Ascending aorta (tissue), 2 donors: ENCODE measurements at places on chromosomes 6 and 20.
A peak's percentile ranks its signal among the peaks of the same experiment; 100 is the strongest.

- H3K4me1 ChIP-seq: peaks cover 10% of the 10 kb centered on the region
- peak overlapping the region; percentile 25 for H3K4me3 ChIP-seq
- no peaks in the 10 kb centered on the region for H3K36me3 ChIP-seq
- H3K27me3 ChIP-seq: peaks cover 9% of the 10 kb centered on the region
- no peak for DNase-seq
- no peak overlapping the region for H3K27ac ChIP-seq
Measured at GRCh38 chr6:149990661-149991471, 27.1 kb downstream of the ULBP1 start.

DNA sequence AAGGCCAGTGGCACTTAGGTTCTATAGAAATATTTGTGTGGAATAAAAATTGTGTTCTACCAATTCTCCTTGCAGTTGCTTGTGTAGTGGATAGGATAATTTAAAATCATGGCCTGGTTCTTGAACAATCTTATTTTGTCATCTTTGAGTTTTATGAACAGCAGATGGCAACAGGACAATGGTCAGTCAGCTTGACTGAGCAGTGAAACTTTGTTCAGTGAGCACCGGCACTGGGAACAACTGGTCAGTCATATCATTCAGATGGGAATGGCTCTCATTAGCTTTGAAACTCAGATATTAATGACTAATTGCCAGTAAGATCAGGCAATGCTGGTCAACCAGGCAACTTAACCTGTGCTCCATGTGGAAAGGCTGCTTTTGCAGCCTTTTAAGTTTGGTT is 129.2 kb downstream of the BCKDHB start:
- no peaks in the 10 kb centered on the region for H3K4me1 ChIP-seq
- no peaks in the 10 kb centered on the region for H3K27me3 ChIP-seq
- no peak overlapping the region for H3K4me3 ChIP-seq
- no peak for DNase-seq
- no peaks in the 10 kb centered on the region for H3K36me3 ChIP-seq

- H3K4me3 ChIP-seq: no peak overlapping the region
- no peak for DNase-seq
Measured at GRCh38 chr6:150448221-150448620, 79.4 kb downstream of the IYD start.

DNA sequence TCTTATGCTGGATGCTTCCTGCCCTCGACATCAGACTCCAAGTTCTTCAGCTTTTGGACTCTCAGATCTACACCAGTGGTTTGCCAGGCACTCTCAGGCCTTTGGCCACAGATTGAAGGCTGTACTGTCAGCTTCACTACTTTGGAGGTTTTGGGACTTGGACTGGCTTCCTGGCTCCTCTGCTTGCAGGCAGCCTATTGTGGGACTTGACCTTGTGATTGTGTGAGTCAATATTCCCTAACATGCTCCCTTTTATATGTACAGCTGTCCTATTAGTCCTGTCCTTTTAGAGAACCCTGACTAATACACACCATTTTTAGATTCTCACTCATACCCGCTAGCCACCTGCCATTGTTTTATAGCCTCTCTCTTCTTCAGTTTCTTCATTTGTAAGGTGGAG is 382.1 kb upstream of the TSHZ2 start:
- H3K4me3 ChIP-seq: no peak overlapping the region
- no peak overlapping the region for H3K27ac ChIP-seq

DNA sequence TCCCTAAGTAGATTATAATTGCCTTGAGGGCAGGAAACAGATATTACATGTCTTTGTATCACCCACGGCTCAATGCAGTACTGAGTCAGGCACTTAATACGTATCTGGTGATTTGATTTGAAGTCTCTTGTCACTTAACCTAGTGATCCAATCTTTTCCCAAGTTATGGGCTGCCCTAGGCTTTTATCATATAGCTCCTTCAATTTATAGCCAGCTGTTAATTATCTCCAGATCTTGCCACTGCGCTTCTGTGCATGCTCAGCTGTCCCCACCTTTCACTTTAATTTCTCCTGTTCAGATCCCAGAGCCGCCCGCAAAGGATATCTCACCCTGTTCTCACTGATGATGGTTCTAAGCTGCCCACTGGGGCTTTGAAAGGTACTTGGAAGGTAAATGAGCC is 41.9 kb downstream of the SNHG17 start:
- peaks cover 3% of the 10 kb centered on the region for H3K4me1 ChIP-seq
- H3K4me3 ChIP-seq: no peak overlapping the region
- no peak for DNase-seq

- H3K27ac ChIP-seq: no peak overlapping the region
- no peak for DNase-seq
- no peaks in the 10 kb centered on the region for H3K4me1 ChIP-seq
- H3K27me3 ChIP-seq: no peaks in the 10 kb centered on the region
Measured at GRCh38 chr6:105771313-105771970, 314.7 kb upstream of the PRDM1 start.

DNA sequence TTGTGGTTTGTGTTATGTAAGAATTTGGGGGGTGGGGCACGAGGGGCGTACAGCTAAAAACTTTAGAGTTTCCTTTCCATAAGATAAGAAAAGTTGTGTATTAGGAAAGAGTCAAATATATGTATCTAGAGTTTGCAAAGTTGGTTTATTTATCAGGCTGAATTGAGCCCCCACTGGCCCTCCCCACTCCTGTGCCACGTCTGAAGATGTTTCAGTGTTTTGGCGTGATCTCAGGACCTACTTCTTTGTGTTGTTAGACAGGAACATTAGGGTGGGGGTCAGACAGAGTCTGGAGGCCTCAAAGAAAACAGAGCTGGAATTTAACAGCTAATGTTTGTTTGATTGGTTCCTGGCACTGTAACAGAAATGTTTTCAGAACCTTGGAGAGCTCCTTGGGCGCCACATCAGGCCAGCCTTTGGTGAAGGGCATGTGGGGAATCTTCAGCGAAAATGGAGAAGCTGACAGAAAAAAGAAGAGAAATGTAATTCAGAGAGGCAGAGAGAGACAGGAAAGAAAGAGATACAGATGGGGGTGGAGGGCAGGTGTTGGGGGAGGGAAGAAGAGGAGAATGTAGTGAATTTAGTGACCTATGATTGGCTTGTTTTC is 674 bp downstream of the NRSN1 start:
- H3K27me3 ChIP-seq: no peaks in the 10 kb centered on the region
- no peak overlapping the region for H3K4me3 ChIP-seq
- H3K4me1 ChIP-seq: no peaks in the 10 kb centered on the region
- no peak overlapping the region for H3K27ac ChIP-seq

DNA sequence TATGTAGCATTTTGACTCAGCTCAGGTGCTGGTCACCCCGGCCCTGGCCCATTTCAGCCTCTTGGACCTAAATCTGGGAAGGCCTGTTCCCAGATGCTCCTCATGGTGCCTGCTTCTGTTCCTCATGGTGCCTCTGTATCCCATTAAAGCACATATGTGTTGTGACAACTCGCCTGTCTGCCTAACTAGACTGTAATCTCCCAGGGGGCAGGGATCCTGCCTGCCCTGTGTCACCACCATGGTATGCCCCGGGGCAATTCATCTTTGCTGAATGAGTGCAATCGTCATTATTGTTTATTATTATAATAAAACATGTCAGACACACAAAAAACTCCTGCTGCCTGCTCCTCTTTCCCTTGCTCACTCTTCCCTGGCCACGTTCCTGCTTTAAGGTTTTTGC is 62.0 kb downstream of the ZFP64 start:
- H3K4me3 ChIP-seq: no peak overlapping the region
- no peak for DNase-seq
- no peaks in the 10 kb centered on the region for H3K36me3 ChIP-seq
- no peaks in the 10 kb centered on the region for H3K4me1 ChIP-seq
- H3K27me3 ChIP-seq: no peaks in the 10 kb centered on the region
